ENCODE measurements at places on chromosomes 4 and X.
A peak's percentile ranks its signal among the peaks of the same experiment; 100 is the strongest.

GRCh38 chr4:138174981-138175794 lies 67.0 kb downstream of the SLC7A11 start:
- DNase-seq, result no peak

GRCh38 chr4:98754736-98755135 lies 96.3 kb upstream of the TSPAN5 start:
- DNase-seq, result no peak

- no peak for DNase-seq
These were observed 239.3 kb downstream of the GRIA2 start for GRCh38 chr4:157459785-157460184.

GRCh38 chr4:36255577-36255976 lies 11.3 kb upstream of the ARAP2 start:
- DNase-seq, result peak; percentile 57

DNA sequence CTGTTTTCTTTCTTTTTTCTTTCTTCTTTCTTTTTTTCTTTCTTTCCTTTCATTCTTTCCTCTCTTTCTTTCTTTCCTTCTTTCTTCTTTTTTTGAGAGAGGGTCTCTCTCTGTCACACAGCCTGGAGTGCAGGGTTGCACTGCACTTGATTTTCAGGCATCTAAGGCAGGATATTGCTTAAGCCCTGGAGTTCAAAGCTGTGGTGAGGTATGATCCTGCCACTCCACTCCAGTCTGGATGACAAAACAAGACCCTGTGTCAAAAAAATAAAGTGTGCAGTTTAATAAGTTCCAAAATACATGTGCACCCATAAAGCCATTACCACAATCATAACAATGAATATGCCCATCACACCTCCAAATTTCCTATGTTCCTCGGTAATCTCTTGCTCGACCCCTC lies 10.6 kb upstream of the ZNF718 start:
- DNase-seq, result no peak

- no peak for DNase-seq
These were observed 219.3 kb upstream of the JADE1 start for GRCh38 chr4:128590034-128590740.

DNA sequence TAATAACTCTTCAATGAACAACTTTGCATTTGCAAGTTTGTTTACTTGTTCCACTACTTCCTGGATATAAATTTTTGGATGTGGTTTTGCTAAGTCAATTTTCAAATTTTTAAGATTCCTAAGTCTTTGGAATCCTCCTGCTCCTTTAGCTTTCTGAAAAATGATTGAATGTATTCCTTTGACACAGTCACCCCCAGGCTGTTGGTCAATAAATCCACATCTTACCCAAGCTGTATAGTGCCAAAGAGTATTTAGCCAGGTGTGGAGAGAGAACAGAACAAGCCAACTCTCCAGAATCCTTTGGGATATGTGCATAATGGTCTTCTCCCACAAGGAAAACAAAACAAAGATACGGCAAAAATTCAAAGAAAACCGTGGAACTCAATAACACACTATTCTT lies 56.9 kb upstream of the INTU start:
- DNase-seq, result no peak

DNA sequence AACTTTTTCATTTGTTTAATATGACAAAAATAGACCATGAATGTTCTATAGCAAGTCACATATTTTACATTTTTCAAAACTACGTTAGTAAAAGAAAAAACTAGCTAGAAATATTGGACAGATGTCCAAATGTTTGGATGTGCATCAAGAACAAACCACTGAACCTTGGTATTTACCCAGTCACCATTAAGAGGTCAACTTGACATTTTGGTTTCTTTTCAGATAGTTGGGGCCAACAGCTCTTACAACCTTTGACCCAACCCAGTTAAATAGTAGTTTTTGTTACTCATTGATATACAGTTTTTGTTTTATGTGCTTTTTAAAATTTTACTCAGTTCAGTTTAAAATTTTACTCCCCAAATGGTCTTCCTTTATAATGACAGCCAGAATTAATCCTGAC lies 238.7 kb upstream of the TET2 start:
- DNase-seq, result no peak

DNA sequence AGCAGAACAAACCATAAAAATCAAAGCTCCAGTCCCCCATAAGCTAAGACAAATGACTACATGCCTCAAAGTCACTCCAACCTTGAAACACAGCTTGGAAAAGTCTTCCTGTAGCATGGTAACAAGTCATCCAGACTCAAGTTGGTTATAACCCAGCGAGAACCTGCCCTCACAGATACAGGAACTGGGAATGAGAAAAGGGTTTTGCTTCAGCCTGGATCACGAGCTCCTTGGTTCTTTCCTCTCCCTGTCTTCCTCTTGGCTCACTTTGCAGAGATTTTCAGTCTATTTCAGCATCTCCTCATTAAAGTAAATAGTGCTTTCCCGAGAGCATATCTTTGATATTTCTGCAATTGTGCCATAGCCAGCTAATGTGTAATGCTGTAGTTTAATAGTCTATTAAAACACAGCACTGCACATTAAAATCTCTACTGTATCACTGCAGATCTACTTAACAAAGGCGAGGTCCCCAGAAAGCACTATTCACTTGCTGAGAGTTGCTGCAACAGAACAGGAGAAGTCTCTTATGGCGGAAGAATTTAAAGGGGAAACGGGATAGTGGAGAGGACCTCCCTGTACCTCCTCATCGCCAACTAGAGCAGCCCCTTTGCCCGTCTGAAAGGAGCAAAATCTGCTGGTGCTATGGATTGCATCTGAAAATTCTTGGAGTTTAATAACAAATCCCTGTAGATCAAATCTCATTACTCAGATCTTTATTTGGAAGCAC lies 249.3 kb upstream of the GATB start:
- DNase-seq, result no peak

All from activated T-helper 2 cell treated with anti-CD3 and anti-CD28 coated beads, Interferon-gamma antibody, Interleukin-2, Interleukin-4, amounts not matched to agents 10 μg/mL and 5 μg/mL and 100 μg/mL, durations not matched to agents 14 hours and 24 hours and 36 hours (primary cell).